ENCODE measurements at places on chromosomes 6 and 20. TPM values are rescaled to one million over a fixed set of nuclear protein-coding genes. Genes with fewer than 3 reads are reported as not detected.
A peak's percentile ranks its signal among the peaks of the same experiment; 100 is the strongest.

DNA sequence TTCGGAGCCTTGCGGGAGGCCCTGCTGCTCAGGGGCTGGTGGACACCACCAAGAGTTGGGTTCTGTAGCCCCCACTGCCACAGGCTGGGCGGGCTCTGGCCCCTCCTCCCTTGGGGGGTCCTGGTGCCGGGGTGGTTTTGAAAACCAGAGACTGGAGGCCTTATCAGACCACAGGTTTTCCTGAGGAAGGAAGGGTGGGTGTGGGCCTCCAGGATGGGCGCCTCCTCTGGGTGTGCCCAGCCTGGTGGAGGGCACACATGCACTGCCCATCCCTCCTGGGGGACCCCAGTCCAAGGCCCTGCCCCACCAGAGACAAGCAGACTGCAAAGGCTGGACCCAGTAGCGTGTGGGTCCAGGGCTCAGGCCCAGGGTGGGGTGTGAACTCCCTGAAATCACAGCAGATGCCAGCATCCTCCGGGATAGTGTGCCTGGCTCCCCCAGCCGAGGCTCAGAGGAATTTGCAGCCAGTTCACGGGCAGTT is 13.5 kb upstream of the ZBTB46 start:
- no peak overlapping the region for H3K27ac ChIP-seq
- no peaks in the 10 kb centered on the region for H3K36me3 ChIP-seq
- H3K4me1 ChIP-seq, result peaks cover 6% of the 10 kb centered on the region
- H3K27me3 ChIP-seq, result peaks cover 9% of the 10 kb centered on the region
- no peak overlapping the region for H3K4me3 ChIP-seq
- DNase-seq, result no peak

DNA sequence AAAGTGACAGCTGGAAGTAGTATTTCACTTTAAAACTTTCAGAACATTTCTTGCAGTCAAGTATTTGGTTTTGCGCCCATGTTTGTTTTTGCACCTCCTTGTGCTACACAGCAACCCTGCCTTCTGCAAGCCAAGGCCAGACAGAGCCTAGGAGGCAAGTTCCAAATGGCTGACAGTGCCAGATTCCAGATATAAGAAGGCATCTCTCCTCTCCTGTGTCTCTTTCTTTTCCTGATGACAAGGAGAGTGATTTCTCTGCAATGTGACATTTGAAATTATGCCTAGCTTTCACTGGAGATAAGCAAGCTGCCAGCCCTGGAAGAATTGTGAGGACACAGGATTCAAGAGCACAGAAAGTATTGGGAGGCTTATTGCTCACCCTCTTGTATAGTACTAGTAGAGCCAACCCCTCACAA is 149.1 kb upstream of the TENT5A start:
- peaks cover 3% of the 10 kb centered on the region for H3K27me3 ChIP-seq
- DNase-seq, result no peak
- H3K36me3 ChIP-seq, result peaks cover 5% of the 10 kb centered on the region
- no peak overlapping the region for H3K27ac ChIP-seq

DNA sequence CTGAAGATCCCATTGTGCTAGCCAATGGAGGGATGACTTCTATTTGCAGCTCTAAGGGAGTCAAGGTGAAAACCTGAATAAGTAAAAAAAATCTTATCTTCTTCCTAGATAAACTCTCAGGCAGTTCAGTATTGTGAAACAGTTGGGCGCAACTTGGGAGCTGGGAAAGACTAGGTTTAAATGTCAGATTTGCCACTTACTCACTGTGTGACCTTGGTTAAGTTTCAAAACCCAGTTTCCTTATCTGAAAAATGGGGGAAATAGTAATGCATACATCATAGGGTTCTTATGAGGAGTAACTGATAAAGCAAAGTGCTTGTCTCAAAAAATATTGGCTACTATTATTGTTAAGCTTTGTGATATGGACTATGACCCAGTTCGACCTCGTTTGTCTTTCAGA is 88.8 kb downstream of the CD83 start:
- H3K4me3 ChIP-seq, result no peak overlapping the region
- H3K27ac ChIP-seq, result no peak overlapping the region
- peaks cover 45% of the 10 kb centered on the region for H3K4me1 ChIP-seq
- no peak for DNase-seq
- H3K36me3 ChIP-seq, result no peaks in the 10 kb centered on the region

DNA sequence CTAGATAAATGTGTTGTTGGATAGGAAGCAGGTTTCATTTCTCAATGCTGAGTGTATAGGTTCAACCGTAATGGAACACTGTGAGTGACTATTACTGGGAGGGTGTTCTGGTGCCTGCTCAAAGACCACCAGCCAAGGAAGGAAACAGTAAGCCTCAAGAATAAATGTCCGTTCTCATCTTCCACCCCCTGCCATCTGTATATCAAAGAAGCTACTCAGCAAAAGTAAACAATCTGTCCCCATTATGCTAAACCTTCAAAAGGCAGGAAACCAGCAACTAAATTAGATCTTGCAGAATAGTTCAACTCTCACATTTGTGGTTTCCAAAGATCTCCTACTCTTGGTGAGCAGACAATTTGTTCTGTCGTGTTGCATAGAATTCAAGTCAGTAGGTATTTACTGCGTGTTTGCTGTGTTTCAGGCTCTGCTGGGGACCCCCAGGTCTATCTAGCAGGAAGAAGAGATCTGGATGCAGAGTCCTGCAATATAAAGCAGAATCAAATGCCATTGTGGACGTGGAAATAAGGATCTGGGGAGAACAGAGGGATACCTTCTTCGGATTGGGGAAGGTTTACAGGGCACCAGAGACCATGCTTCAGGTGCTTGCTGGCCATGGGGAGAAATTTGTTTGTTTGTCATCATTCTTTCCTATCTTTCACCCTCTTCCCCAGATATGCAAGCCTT is 87.3 kb downstream of the SCML4 start:
- peaks cover 7% of the 10 kb centered on the region for H3K36me3 ChIP-seq
- H3K4me1 ChIP-seq, result peaks cover 2% of the 10 kb centered on the region
- no peak overlapping the region for H3K4me3 ChIP-seq
- DNase-seq, result no peak

DNA sequence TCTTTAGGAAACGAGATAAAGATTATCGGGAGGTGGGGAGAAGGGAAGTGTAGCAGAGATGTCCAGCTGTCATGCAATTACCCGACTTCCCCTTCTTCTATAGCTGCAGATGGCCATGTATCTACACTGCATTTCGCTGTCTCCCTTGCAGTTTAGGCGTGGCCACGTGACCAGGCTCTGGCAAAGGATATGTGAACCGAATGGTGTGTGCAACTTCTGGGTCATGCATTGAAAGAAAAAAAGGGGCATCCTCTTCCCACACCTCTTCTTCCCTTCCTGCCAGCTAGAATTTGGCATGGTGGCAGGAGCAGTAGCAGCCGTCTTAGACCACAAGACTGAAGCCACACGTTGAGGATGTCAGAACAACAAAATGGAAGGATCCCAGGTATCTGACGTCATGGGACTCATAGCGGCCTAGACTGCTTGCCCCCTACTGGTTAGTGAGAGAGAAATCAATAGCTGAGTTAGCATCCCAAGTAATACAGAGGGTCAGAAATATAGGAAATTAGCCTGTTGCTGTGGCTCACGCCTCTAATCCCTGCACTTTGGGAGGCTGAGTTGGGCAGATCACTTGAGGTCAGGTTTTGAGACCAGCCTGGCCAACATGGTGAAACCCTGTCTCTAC is 32.8 kb downstream of the TCF15 start:
- peak overlapping the region; percentile 83 for H3K27ac ChIP-seq
- DNase-seq, result peak; percentile 28
- no peaks in the 10 kb centered on the region for H3K36me3 ChIP-seq
- peak overlapping the region; percentile 2 for H3K4me3 ChIP-seq

- no peaks in the 10 kb centered on the region for H3K4me1 ChIP-seq
- peaks cover 22% of the 10 kb centered on the region for H3K36me3 ChIP-seq
- no peak for DNase-seq
These were observed 26.3 kb upstream of the ZFP64 start for GRCh38 chr20:52217689-52218395.

Gene OR12D2
- total RNA-seq, result not detected

Gene TMEM200A
- 25.4 TPM for total RNA-seq

Gene OOEP
- not detected for total RNA-seq
